ENCODE measurements at places on chromosomes 2 and 18.

DNA sequence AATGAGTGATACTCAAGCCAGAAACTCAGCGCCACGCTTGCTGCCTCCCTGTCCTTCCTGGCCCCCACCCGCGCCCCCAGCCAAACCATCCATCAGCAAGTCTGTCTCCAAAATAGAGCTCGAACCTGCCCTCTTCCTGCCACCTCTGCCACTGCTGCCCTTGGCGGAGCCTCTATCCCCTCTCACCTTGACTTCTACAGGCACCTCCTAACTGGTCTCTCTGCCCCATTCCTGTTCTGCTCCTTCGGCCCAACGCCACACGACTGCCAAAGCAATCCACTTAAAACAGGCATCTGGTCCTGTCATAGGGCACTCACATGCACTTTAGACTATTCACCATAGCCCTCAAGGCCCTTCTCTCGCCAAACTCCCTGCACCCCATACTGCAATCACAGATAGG lies 210.3 kb upstream of the SMAD2 start:
- no peak for DNase-seq

DNA sequence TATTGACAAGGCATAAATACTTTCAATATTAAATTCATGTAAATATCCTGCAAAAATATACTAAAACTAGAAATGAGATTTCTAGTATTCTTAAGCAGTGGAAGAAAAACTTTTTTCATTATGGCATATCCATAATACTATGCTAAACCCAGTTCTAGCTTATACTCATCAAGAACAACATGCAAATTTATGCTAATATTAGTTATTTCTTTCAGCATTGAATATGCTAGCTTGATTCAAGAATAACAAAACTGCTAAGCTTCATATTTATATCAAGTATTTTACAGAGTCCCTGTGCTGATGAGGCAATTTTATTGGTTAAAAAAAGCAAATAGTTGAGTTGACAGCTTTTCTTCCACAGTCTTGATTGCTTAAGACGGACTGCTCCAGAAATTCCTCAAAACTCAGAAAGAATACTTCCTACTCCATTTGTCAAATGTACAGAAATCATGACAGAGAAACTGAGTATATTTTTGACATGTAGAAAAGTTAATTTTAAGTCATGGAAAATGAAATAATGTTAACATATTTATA lies 105.0 kb downstream of the PIGN start:
- DNase-seq: no peak

DNA sequence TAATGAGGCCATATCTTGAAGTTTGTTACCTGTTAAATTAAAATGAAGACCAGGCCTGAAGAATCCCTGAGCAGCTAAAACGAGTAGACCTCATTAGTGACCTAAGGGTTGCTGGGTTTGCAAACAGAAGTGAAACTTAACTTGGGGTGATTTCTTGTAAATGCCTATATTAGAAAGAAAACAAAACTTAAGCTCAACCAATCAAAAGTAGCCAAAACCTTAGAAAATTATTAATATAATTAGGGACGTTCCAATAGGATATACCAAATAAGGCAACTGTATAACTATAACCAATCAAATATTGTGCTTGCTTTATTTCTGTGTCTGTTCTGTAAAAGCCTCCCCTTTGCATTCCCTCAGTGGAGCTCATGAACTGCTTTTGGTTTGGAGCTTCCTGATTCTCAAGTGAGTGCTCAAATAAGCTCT lies 137.9 kb upstream of the VRK2 start:
- no peak for DNase-seq

DNA sequence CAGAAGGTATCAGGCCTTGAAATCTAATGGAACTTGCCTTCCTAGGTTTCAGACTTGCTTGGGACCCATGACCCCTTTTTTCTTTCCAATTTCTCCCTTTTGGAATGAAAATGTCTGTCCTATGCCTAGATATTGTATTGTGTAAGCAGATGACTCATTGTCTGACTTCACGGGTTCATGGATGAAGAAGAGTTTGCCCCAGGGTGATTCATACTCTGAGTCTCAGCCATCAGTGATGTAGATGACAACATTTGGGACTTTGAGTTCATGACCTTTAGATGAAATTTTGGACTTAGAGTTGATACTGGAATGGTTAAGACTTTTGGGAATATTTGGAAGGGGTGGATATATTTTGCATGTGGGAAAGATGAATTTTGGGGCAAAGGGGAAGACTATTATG lies 11.2 kb upstream of the SCYGR5 start:
- DNase-seq: peak; percentile 79

GRCh38 chr18:27008575-27008974 lies 143.1 kb upstream of the AQP4 start:
- no peak for DNase-seq

GRCh38 chr2:14773696-14774095 lies 141.2 kb downstream of the LRATD1 start:
- peak; percentile 14 for DNase-seq

DNA sequence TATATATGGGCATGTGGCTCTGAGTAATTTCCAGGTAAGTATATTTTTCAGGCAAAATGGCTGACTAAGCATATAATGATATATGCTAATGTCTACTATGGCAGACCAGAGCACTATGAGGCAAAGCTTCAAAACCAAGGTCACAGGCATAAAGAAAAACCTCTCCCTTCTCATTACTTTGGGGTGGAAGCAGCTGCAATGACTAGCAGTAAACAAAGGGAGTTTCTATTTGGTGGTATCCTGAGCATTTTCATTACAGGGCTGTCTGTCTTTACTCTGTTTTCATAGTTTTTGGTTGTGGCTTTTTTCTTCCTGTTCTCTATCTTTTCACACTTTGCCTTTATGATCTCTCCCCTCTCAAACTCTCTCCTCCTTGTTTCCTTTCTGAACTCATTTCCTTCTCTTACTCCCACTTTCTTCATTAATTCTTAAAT lies 15.6 kb downstream of the PDE6D start:
- DNase-seq: no peak

DNA sequence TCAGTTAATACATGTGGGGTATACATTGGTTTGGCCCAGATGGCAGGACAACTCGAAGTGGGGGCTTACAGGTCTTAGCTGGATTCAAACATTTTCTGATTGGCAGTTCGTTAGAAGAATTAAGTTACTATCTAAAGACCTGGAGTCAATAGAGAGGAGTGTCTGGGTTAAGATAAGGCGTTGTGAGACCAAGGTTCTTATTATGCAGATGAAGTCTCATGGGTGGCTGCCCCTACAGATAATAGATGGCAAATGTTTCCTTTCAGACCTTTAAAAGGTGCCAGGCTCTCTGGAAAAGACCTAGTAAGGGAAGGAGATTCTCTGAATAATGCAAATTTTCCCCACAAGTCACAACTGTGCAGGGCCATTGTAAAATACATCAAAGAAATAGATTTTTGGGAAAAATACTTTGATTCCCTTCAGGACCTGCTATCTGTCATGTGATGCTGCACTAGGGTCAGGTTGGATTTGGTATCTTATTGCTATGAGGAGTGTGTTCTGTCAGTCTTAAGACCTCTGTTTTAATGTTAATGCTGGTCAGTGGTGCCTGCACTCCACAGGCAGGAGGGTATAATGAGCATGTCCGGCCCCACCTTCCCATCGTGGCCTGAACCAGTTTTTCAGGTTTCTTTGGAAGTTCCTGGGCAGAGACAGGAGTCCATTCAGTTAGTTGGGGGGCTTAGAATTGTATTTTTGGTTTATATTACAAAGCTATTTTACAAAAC lies 14.3 kb upstream of the MC5R start:
- no peak for DNase-seq

- DNase-seq: no peak
Measured at GRCh38 chr18:6486764-6487426, 72.2 kb upstream of the L3MBTL4 start.

DNA sequence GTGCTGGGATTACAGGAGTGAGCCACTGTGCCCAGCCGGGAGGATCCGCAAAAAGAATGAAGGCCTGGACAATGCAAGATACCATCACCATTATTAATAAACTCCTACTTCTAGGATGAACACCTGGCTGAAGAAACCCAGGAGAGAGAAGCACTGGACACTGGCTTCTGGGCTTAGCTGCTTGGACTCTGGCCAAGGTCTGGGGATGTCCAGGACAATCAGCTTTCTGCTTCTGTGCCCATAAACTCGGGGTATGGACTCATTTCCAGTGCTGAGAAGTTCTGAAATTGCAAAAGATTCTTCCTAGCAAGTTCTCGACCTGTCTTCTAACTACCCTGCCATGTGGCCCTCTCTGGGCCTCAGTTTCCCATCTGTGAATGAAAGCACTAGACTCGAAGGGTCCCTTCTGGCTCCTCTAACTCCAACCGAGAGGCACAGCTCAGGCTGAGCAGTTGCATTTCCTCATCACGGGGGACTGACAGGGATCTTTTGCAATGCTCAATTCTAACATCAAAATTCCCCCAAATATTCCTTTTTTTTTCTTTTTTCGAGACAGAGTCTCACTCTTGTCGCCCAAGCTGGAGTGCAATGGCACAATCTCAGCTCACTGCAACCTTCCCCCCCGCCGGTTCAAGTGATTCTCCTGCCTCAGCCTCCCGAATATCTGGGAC lies 2.4 kb upstream of the SH2D6 start:
- DNase-seq: no peak

DNA sequence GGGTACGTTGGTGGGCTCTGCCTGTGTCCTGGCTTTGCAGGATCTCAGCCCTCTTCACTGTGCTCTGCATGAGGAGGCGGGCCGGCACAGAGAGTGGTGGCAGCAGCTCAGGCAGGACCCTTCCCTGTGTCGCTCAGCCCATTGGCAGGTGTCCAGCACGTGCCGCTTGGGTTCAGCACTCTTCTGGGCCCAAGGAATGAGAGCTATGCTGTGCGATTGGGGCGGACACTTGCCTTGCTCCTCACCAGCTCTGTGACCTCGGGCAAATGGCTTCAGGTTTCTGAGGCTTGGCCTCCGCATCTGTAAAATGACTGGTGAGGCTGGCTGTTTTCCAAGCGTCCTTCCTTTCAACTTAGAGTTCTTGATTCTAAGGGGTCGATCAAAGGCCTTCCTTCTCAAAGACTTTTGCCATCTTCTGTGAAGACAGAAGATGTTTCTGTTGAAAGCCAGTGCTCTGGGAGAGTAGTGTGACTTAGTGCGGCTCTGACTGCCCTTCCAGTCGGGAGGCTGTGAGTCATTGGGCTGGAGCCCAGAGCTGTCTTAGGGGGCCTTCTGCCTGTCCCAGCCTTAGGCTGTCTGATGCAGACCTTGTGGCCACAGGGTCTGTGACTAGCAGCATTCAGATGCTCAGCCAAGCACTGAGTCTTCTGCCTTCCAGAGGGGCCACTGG lies 35.6 kb downstream of the GLI2 start:
- DNase-seq: peak; percentile 95

DNA sequence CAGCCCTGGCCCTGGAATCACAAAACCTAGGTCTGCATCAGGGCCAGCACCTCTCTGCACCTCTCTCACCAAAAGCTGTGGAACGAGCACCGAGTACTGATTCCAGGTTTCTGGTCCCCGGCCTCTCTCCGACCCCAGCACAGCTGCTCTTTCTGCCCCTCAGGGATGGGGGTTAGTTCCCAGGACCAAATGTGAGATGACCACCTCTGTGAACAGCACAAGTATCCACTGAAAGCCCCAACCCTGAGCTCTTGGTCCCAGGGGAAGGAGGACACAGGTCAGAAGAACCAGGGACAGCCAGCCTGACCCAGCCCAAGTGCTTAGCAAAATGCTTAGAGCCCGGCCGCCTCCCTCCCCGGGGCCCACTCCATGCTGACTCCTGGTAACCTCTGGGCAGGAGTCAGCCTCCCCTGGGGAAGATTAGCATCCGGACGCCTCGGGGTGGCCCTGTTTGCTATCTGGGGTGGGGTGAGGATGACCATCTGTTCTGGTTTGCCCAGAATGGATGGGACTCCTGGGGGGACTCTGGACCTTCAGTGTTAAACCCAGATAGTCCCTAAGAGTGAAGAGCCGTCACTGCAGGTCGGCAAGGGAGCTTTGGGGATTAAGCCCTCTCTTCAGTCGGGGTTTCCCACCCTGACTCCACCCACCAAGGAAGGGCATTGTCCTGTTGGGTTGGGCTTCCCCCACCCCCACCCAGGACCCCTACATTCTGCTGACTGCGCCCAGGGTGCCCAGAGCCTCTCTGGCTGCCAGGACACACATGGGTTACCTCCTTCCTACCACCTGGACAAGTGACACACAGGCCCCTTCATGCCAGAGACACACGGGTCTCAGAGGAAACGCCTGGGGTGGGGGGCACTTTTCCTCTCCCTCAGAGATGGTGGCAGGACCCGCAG lies 9.4 kb upstream of the GPR55 start:
- DNase-seq: no peak

DNA sequence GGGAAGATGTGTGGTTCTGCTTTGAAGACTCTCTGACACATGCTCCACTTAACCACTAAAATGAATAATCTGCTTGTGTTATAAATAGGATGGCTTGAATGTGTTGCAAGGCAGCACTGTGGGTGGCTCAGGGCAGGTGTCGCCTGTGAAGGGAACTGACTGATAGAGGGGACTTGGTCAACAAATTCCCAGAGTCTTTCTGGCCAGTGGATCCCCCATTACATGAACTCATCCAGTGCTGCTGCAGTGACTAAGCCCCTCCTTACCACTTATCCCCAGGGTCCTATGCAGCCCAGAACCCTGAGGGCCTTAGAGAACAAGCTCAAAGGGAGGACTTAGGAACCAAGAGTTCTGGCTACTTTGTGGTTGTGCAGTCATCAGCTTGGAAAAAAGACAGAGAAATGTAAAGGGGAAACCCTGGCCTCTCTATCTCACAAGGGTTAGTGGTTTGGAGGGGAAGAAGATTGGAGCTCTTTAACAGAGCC lies 226.2 kb upstream of the TNP1 start:
- DNase-seq: peak; percentile 81

DNA sequence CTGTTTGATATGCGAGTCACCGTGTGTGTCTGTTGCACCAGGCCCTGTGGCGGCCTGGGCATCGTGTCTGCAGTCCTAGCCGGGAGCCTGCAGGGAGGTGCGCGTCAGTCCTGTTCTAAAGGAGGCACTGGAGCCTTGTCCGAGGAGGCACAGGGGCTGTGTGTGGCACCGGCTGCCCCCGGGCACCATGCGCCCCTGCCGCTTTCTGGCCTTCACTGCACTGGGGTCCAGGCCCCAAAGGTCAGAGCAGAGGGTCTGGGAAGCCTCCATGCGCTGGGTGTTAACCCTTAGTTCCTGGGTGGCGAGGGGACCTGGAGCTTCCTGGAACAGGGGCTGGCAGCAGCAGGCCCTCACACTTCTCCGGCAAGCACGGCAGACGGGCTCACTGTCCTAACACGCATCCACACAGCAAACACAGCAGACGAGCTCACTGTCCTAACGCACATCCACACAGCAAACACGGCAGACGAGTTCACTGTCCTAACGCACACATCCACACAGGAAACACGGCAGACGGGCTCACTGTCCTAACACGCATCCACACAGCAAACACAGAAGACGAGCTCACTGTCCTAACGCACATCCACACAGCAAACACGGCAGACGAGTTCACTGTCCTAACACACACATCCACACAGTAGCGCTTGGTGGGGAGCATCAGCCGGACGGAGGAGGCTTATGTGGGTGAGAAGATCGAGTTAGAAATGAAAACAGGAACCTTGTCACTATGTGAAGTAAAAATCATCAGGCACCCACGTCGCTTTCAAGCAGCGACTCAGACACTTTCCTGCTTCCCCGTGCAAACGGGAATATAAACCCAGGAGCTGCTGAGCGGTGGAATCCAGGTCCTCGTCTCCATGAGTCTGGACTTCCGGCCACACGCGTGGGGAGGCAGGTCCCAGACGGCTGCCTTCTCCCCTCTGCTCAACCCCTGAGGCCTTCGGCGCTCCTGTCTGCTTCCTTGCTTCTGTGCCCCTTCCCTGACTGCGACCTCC lies 65.3 kb downstream of the TPO start:
- DNase-seq: no peak
